Mesenteric fat pad (tissue), 1 donor: ENCODE measurements at places on chromosomes 6 and 20. TPM values are rescaled to one million over a fixed set of nuclear protein-coding genes. Genes with fewer than 3 reads are reported as not detected.

CALHM6 gene
- total RNA-seq, result 0.77 TPM

OOEP gene
- total RNA-seq, result not detected

RNF182 gene
- total RNA-seq, result 1.7 TPM

RIPOR3 gene
- total RNA-seq, result 19.7 TPM

CLDN20 gene
- total RNA-seq, result not detected

DPM1 gene
- total RNA-seq, result 34.2 TPM

HDGFL1 gene
- not detected for total RNA-seq

CST3 gene
- 1,237 TPM for total RNA-seq

OR2J3 gene
- not detected for total RNA-seq

TSBP1 gene
- total RNA-seq, result not detected

TPD52L2 gene
- 114 TPM for total RNA-seq

CALHM4 gene
- total RNA-seq, result not detected

LRRN4 gene
- 0.13 TPM for total RNA-seq

SLC17A3 gene
- not detected for total RNA-seq

CLIC5 gene
- 8.2 TPM for total RNA-seq

FAM184A gene
- 4.8 TPM for total RNA-seq

GPR6 gene
- total RNA-seq, result not detected

ZFP57 gene
- not detected for total RNA-seq

WFDC10B gene
- total RNA-seq, result not detected

CRISP2 gene
- not detected for total RNA-seq

SALL4 gene
- total RNA-seq, result 0.16 TPM

EYA4 gene
- total RNA-seq, result 1.0 TPM

POM121L2 gene
- not detected for total RNA-seq

MEP1A gene
- 0.35 TPM for total RNA-seq

PTCHD4 gene
- total RNA-seq, result 1.4 TPM

OR2B6 gene
- not detected for total RNA-seq

RBM38 gene
- 16.9 TPM for total RNA-seq

DYNLT1 gene
- 95.1 TPM for total RNA-seq

CLVS2 gene
- not detected for total RNA-seq

HAO1 gene
- not detected for total RNA-seq

FAM209B gene
- total RNA-seq, result 0.51 TPM

IMPG1 gene
- not detected for total RNA-seq

SLC22A3 gene
- total RNA-seq, result 8.6 TPM
